ENCODE measurements at places on chromosomes 12 and 14.

GRCh38 chr14:60116181-60116580 is 24.5 kb downstream of the PCNX4 start:
- DNase-seq, result no peak

- DNase-seq, result no peak
Observed at GRCh38 chr12:83574142-83574541, 887.4 kb downstream of the TMTC2 start.

GRCh38 chr12:3913278-3913677 is 40.1 kb upstream of the PARP11 start:
- no peak for DNase-seq

- DNase-seq, result no peak
Observed at GRCh38 chr14:85556267-85556666, 26.3 kb downstream of the FLRT2 start.

DNA sequence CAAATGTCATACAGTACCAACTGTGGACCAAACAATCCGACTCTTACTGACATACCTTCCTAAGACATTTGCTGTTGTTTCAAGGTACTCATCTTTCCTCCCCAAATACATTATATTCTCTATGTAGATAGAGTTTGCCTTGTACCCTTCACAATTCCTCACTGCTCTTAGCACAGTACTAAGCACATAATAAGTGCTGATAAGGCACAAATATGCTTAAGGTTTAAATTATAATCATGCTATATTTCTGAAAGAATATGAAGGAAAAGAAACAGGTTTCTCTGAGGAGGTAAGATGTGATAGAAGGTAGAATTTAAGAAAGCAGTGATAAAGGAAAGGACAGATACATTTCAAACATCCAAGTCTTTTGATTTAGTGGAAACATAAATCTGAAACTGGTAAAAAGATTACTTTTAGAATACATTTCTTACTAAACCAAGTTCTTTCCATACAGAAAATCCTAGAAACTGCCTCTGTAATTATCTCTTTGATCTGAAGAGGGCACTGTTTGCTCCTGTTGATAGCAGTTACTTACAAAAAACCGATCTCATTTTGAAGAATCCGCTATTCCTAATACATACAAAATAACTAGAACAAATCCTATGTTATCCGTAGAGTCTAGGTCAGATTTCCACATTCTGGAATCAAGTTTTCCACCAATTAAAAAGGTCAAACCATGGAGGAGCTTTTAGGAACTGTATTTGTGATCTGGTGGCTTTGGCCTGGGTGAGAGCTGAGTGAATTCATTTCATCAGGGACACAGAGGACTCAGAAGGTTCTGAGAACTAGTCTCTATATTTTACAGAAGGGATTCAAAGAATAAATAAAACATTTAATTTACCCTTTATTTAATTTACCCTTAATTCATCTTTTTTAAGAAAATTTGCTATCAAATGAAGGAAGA is 311.9 kb downstream of the DAD1 start:
- DNase-seq, result no peak

DNA sequence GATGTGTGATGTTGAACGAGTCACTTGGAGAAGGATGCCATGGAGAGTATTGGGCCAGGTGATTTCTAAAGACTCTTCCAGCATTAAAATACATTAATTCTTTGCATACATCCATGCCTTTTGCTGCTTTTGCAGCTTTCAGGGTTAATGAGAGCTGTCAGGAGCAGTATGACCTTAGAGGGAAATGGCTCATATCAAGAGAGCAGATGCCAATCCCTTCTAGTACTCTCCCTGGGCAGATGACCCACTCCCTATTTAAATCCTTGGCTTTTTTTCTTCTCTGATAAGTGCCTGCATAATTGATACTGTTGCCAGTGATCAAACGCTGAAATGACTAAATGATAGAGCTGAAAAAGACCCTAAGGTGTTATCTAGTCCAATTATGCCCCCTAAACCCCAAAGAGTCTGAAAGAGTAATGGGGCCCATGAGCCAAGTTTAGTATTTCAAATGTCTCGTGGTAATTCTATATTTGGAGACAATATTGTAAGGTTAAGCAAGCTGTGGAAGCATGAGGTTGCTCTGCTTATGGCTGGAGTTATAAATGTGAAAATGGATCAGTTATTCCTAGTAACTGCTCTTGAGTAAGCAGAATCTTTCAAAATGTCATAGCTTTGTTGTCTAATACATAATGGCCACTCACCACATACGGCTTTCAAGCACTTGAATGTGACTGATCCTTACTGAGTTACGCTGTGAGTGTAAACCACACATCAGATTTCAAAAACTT is 137.3 kb downstream of the ETV6 start:
- DNase-seq, result no peak

- no peak for DNase-seq
Observed at GRCh38 chr14:75155169-75155568, 21.2 kb downstream of the TMED10 start.

DNA sequence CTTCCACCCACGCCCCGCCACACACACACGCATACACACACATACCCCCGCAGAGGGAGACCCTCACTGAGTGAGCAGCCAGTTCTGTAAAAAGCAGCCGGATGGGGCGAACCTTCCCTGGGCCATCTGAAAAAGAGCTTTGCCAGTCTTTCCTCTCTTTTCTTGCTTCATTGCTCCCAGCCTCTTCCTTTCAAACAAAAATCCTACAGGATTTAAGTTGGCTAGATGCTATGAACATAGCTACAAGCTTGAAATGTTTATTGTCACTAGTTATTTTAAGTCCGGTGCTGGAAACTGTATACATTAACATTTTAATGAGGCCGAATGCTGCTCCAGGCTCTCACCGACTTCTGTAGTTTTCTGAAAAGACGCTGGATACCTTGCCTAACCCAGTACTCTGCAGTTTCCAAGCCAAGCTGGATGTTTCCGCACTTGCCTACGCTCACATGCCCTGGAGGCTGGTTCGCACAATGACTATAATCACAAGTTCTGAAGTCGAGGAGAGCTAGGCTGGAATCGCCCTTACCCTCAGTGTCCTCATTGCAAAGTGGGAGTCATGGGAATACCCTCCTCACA is 39.2 kb downstream of the LTBP2 start:
- no peak for DNase-seq

GRCh38 chr14:92462568-92462967 is 51.0 kb upstream of the RIN3 start:
- no peak for DNase-seq

- DNase-seq, result peak; percentile 63
Observed at GRCh38 chr14:72617391-72618031, 276.4 kb downstream of the DPF3 start.

GRCh38 chr12:104622928-104623327 is 166.2 kb downstream of the CHST11 start:
- DNase-seq, result no peak

DNA sequence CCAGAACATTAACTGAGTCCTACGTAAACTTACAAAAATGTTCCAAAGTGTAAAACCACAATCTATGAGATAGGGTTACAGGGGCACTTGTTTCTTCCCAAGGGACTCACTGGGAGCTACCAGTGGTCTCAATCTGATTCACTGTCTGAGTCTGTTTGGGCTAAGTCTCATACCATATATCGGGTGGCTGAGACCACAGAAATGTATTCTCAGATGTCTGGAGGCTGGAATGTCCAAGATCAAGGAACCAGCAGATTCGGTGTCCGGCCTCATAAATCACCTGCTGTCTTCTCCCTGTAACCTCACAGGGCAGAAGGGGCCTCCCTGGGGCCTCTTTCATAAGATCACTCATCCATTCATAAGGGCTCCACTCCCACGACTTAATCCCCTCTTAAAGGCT is 616.3 kb upstream of the TMEM132C start:
- DNase-seq, result no peak

- DNase-seq, result no peak
Observed at GRCh38 chr12:12207746-12208145, 59.1 kb downstream of the LRP6 start.

GRCh38 chr14:54253195-54253947 is 143.4 kb upstream of the CDKN3 start:
- no peak for DNase-seq

- no peak for DNase-seq
Observed at GRCh38 chr12:13156277-13156676, 40.2 kb upstream of the EMP1 start.

DNA sequence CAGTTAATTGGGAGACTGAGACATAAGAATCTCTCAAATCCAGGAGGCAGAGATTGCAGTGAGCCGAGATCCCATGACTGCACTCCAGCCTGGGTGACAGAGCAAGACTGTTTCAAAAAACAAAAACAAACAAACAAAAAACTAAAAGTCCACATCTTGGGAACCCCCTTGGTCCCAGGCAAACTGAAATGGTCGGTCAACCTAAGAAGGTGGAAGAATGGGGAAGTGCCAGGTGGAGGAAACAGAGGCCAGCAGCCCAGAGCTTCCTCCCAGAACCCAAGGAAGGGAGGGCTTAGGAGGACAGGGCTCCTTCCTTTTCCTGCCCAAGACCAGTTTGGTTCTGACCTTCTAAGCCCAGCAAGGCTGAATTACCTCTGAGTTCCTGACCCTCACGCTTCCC is 121.0 kb upstream of the FUT8 start:
- DNase-seq, result no peak

DNA sequence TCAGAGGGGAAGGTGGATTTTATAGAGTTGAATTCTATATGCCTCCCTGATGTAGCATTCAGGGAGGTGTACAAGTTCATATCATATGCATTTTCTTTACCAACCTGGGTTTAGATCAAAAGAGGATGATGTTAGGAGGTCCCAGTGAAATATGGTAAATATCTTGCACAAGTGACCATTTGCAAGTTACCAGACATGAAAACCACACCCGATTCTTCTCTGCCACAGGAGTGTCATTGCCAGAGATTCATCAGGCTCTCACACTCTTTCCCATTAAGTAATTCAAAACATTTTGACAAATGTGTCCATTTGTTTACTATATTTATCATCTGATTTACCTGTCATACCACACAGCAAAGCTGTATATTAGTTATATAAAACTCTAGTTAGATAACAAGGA is 44.0 kb downstream of the VCPKMT start:
- DNase-seq, result no peak

DNA sequence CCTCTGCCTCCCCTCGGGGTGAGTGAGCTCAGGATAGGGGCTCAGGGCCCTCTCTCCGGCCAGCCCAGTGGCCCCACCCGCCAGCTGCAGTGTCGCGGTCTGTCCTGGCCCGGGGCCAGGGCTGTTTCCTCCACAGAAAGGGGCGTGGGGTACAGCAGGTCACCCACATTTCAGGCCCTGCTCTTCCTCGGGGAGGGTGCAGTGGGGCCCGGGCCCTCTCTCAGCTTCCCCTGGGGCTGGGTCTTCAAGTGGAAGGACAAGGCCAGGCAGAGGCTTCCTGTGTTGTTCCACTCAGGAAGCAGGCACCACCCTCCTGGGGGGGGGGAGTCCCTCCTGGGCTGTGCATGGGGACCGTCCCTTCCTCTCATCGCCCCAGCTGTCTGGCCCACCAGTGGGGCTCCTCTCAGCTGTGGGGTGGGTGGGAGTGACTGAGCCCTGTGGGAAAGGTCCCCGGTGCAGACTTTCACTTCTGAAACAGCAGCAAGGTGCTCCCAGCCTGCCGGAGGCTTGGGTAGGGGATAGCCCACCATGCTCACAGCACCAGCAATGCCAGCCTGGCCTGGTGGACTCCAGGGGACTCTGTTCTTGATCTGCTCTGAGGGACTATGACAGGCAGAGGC is 3.7 kb downstream of the GPR132 start:
- DNase-seq, result peak; percentile 85

GRCh38 chr14:24481622-24482324 is 26.3 kb downstream of the CMA1 start:
- peak; percentile 59 for DNase-seq

DNA sequence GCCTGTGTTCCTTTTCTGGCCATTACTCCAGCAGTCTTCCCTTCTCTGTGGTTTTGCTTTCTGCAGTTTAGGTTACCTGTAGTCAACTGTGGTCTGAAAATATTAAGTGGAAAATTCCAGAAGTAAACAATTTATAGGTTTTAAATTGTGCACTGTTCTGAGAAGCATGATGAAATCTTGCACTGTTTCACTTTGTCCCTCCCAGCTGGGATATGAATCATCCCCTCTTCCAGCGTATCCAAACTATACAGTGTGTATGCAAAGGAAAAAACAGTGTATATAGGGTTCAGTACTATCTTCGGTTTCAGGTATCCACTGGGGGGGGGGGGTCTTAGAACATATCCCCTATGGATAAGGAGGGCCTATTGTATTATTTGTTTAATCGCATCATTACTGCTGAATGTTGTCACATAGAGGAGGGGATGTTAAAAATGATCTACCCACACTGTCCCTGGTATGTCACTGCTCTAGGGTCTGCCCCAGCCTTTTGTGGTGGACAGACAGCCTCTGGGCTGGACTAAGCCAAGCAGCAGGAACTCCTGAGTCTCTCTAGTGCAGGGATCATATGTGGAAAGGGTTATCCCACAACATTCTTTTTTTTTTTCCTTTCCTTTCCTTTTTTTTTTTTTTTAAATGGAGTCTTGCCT is 109.1 kb upstream of the MAX start:
- DNase-seq, result no peak

DNA sequence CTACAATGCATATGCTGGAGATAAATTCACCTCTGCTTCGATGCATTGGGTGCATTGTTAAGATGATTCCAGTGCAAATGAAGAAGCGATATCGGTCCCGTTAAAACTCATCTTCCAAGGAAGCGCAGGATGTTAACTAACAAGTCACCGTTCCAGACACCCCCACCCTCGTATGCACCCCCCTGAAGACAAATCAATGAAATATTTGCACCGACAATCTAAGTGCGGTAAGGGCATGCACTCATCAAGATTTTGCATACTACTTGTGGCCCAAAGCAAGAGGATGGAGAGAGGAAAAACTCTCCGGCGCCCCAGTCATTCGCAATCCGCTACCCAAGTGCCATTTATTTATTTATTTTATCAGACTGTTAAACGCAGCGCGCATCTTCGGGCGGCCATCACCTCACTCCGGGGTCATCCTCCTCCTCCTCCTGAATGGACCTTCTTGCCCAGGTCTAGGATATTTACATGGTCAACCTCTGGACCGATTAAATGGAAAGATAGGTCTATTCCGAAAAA is 1.2 kb downstream of the NOVA1 start:
- DNase-seq, result peak; percentile 30

- DNase-seq, result no peak
Observed at GRCh38 chr12:122537021-122537420, 10.0 kb downstream of the KNTC1 start.

- no peak for DNase-seq
Observed at GRCh38 chr14:81684696-81685095, 151.0 kb upstream of the SEL1L start.

- DNase-seq, result no peak
Observed at GRCh38 chr12:39505023-39505422, 62.1 kb upstream of the KIF21A start.

DNA sequence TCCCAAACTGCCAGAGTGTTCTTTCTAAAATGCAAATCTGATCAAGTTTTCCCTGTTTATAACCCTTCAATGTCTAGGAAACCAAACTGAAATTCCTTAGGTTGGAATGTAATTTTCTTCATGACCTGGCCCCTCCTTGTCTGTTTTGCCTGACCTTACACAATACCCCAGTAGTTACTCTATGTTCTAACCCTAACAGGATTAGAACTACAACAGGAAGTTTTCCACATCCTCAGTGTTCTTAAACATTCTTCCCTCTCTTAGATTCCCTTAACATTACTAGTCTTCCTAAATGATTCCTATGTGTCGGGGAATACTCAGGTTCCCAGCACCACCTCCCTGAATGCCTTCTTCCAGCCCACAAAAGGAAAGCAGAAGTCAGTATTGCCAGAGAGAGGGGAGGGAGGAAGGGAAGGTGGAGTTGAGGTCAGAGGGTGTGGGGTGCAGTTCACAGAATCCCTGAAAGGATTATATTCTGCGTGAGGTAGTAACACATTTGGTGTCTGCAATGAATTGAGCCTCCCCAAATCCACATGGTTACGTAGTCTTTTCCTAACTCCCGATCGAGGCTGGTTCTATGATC is 72.6 kb downstream of the BBS10 start:
- no peak for DNase-seq

GRCh38 chr14:59919570-59920377 is at the start of gene LRRC9:
TSS of gene LRRC9 (plus strand) at chr14:59920144.
- peak; percentile 39 for DNase-seq
